ENCODE measurements at places on chromosomes 11 and 22.

DNA sequence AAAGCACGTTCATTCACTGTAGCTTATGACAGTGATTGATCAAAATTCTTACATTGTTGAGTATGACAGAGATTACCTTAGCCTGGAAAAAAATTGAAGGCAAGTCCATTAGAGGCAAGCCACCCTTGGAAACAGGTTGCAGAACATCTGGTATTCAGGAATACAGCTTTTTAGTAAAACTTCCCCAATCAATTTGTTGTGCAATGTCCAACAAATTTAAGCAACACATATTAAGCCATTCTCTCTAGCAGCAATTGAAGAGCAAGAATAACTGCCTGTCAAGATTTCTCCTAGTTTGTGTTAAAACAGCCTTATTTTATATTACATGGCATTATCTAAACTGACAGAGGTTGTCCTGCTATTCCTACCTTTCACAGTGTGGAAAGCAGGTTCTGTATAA, 37.0 kb downstream of the BCL2L13 start:
- no peaks in the 10 kb centered on the region for H3K27me3 ChIP-seq
- peaks cover 7% of the 10 kb centered on the region for H3K36me3 ChIP-seq
- no peaks in the 10 kb centered on the region for H3K4me1 ChIP-seq
- H3K27ac ChIP-seq: no peak overlapping the region

DNA sequence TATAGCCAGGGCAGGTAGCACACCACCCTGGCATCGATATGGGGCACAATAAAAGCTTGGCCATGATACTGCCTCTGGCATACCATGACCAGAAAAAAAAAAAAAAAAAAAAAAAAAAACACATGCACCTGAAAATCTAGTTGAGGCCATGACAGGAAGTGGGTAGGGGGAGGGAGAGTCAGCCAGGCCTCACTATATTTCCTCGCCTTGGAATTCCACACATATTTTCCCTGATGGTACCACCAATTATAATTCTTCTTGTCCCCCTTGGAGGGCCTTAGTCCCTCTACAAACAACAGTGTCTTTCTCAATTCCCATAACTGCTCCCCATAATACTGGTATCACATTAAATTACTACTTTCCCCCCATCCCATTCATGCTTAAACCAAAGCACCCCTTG, 12.6 kb upstream of the CHKA start:
- peaks cover 13% of the 10 kb centered on the region for H3K27me3 ChIP-seq
- peaks cover 9% of the 10 kb centered on the region for H3K36me3 ChIP-seq
- H3K27ac ChIP-seq: no peak overlapping the region

GRCh38 chr11:61922539-61922938, 5.2 kb upstream of the RAB3IL1 start:
- H3K27me3 ChIP-seq: peaks cover 28% of the 10 kb centered on the region
- H3K4me1 ChIP-seq: peaks cover 8% of the 10 kb centered on the region
- no peak for DNase-seq
- no peaks in the 10 kb centered on the region for H3K36me3 ChIP-seq
- H3K4me3 ChIP-seq: no peak overlapping the region

GRCh38 chr11:62398011-62398994, 20.5 kb upstream of the SCGB1A1 start:
- no peak overlapping the region for H3K4me3 ChIP-seq
- no peak overlapping the region for H3K27ac ChIP-seq
- no peak for DNase-seq
- H3K36me3 ChIP-seq: no peaks in the 10 kb centered on the region

- H3K4me3 ChIP-seq: no peak overlapping the region
- H3K4me1 ChIP-seq: peaks cover 20% of the 10 kb centered on the region
- peak overlapping the region; percentile 57 for H3K27ac ChIP-seq
- peaks cover 55% of the 10 kb centered on the region for H3K36me3 ChIP-seq
These were observed 13.7 kb downstream of the MFNG start for GRCh38 chr22:37472418-37473006.

Measured in activated CD8-positive, alpha-beta T cell treated with anti-CD3 and anti-CD28 coated beads, Interleukin-2, amount 10 ng/mL, durations not matched to agents 7 days and 5 days (primary cell).